ENCODE measurements at places on chromosomes 3 and 15. TPM values are rescaled to one million over a fixed set of nuclear protein-coding genes. Genes with fewer than 3 reads are reported as not detected.

DNA sequence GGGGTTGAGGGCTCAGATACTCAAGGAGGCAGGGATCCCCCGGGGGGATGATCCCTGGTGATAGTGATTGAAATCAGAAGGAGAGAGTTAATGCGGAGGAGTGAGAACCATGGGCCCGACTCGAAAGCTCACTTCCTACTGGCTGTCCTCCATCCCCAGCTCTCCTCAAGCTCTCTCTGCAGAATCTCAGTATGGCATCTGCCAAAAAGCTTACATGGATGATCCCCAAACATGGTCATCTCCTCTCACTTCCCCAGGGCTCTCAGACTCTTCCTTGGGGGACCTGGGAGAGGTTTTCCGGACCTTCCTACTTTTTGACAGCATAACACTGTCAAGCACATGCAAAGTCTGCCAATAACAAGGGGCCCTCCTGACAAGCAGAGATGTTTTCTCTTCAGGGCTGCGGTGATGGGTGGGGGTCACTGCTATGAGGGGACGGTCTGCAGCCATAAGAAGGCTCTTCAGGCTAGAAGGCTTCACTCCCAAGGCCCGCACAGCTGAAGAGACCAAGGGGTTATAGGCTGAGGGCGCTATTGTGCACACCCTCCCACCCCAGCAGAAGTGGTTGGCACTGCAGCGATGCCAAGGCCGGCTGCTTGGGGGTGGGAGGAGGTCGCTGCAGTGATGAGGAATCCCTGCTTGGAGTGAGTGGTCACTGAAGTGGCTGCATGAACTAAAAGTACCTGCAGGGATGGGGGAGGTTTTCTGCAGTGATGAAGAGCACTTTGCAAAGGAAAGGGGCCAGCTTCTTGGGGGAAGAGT is 828 bp upstream of the VWA5B2 start:
- no peak for DNase-seq

- DNase-seq: no peak
Measured at GRCh38 chr15:78909160-78909695, 35.6 kb downstream of the CTSH start.

DNA sequence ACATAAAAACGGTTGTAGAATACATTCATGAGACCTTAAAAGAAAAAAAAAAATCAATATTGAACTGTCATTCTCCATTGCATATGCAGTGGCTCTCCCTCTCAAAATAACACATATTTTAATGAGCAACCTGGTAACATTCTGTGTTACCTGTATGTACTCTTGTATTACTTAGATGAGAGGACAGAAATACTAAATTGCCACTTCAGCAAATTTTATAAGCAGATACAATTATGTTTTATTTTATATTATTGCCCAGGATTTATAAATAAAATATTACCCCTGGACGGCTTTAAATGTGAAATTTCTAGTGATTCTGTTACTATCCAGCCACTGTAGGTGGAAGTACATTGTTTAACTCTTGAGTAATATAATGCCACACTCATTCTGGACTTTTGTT is 463.2 kb upstream of the ROBO1 start:
- DNase-seq: no peak

DNA sequence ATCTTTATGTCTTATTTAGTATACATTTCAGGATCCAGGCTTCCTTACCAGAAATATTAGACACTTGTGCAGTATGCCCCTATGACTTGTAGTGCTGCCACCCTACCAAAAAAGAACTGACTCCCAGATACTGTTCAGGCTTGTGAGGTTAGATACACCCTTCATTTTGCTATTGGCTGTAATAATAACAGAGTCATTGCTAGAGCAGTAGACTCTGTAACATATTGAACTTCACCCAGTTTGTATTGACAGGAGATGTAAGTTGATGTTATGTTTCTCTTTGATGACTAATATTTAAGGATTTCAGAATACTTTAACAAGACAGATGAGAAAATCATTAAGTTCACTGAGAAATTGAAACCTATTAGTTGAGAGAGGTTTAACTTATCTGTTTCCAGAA is 32.9 kb downstream of the RNF111 start:
- DNase-seq: no peak

DNA sequence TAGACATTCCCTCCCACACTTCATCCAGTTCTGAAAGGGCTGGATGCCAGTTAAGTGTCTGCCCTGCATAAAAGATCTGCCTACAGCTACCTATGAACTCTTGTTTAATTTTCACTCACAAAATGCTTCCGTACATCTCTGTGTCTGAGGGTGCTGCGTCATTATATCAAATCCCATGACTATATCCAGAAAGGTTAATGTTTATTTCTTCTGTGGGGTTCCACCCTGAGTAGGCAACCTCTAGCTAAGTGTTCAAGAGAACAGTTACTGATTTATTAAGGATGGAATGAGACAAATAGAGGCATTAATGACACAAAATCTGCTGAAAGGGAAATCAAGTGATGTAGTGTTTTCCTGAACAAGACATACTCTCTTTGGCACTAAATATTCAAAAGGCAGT is 220.2 kb downstream of the MTHFS start:
- no peak for DNase-seq

DNA sequence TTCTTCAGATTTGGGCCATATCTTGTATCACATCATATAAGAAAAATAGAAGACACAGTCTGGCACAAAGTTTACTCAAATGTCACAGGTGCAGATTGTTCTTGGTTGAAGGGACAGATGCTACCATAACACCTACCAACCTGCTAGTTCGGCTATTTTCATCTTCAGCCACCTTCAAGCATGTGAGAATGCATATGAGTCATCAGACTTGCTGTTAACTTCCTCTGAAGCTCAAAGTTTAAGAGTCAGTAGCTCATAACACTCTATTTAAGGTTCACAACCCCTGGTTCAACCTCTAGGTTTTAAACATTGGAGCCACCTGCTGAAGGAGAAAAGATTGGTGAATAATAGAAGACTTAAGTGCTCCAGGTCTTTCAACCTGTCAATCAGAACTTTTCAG is 522.8 kb downstream of the NLGN1 start:
- DNase-seq: no peak

- DNase-seq: no peak
Measured at GRCh38 chr15:60757831-60758570, 279.1 kb upstream of the ICE2 start.

- no peak for DNase-seq
Measured at GRCh38 chr15:80457896-80458295, 53.7 kb downstream of the ARNT2 start.

- no peak for DNase-seq
Measured at GRCh38 chr3:166837535-166837934, 542.6 kb downstream of the ZBBX start.

DNA sequence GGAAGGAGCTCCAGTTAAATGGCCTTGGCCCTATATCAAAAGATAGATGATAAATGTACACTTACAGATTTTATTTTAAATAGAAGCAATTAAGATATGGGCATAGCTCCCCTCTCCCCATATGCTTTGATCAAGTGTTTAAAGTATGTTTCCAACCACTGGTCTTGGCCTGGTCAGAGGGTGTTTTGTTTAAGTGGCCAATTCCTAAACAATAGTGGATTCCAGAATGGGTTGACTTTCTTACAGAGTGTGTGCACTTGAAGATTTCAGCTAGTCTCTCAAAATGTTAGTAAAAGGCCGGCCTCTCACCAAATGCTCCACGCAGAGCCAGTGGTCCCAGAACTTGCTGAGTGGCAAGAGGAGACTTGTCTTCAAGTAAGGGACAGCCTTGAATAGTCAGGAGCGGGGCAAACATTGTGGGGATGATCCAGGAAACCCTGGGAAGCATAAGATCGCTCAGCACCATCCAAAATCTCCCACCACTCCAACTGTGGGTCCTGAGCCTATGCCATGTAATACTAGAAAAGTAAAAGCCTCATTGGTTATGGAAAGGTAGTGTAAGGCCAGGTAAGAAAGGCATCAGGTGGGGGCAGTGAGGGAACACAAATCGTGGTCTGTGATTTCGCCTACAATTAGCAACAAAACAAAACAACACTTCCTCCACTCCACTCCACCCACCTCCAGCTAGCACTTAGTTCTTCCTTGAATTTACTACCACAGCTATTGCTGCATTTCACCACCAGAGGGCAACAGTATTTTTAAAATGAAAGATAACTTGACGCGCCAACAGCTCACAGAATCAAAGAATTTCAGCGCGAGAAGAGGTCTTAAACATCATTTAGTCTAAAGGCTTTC is 4.8 kb downstream of the RARRES1 start:
- no peak for DNase-seq

- peak; percentile 67 for DNase-seq
Measured at GRCh38 chr3:146160321-146160963, 542 bp downstream of the PLOD2 start.

- peak; percentile 97 for DNase-seq
Measured at GRCh38 chr3:39150803-39151631, 2.4 kb downstream of the CSRNP1 start.

- DNase-seq: no peak
Measured at GRCh38 chr3:121330118-121330517, 215.7 kb downstream of the POLQ start.

GRCh38 chr3:45640724-45641361 is 46.3 kb downstream of the LIMD1 start:
- no peak for DNase-seq

DNA sequence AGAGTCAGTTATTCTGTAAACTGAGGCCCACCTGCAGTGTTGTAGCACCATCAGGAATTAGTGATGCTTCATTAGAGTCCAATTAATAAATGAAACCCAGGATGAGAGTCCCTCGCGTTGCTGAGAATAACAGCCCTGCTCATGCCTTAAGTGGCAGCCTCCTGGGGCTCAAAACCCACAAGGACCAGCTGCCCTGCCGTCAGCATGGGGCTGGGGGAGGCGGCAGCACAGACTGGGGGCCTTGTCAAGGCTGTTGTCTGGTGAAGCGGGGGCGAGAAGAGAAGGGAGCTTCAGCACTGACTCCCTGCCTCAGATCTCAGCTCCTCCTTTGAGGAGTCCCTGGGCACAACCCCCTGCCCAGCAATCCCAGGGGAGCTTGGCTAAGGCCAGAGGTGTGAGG is 21.0 kb downstream of the CCDC33 start:
- DNase-seq: no peak

DNA sequence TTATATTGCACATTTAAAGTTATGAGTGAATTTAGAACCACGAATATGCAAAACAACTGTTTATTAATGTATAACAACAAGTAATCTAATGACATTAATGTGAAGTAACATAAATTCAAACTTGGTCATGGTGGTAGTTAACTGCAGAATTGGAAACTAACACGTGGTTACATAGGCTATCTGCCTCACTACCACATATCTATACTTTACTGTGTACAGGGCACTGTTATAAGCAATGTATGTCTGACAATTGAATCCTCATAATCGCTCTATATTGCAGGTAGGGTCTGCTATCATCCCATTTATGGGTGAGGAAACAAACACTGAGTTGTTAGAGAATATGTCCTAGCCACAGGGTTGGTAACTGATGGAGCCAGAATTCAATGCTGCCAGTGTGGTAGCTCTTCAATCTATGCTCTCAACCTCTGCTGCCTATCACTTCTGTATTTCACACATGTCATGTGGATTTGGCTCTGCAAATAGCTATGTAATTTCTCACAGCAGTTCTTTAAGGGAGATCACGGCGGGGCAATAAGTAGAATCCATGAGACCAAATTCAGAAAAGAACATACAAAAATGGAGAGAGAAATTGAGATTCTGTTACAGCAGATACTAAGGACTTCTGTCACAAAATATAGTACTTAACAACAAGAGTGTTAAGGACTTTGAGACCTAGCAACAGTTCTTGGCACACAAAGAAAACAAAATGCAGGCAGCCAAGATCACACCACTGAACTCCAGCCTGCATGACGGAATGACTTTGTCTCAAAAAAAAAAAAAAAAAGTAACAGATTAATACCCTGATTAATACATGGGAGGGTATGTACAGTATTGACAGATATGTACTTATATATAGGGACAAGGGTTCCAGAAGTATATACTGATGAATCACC is 100.0 kb upstream of the CSPG5 start:
- DNase-seq: no peak

- no peak for DNase-seq
Measured at GRCh38 chr15:94893091-94893490, 661.7 kb downstream of the MCTP2 start.

The ENTPD3 gene
- total RNA-seq: 1.6 TPM

The TM4SF18 gene
- total RNA-seq: 9.0 TPM

The LYZL4 gene
- total RNA-seq: not detected

The ROPN1 gene
- not detected for total RNA-seq

The TMPRSS7 gene
- not detected for total RNA-seq

The SLC12A8 gene
- total RNA-seq: 1.4 TPM

The CD276 gene
- total RNA-seq: 67.9 TPM

The CACNA2D3 gene
- total RNA-seq: 1.2 TPM

The GP9 gene
- not detected for total RNA-seq

The GOLGA8J gene
- total RNA-seq: 1.5 TPM

Data from aorta (tissue), 5 donors.